ENCODE measurements at places on chromosomes 16 and 17.
A peak's percentile ranks its signal among the peaks of the same experiment; 100 is the strongest.

DNA sequence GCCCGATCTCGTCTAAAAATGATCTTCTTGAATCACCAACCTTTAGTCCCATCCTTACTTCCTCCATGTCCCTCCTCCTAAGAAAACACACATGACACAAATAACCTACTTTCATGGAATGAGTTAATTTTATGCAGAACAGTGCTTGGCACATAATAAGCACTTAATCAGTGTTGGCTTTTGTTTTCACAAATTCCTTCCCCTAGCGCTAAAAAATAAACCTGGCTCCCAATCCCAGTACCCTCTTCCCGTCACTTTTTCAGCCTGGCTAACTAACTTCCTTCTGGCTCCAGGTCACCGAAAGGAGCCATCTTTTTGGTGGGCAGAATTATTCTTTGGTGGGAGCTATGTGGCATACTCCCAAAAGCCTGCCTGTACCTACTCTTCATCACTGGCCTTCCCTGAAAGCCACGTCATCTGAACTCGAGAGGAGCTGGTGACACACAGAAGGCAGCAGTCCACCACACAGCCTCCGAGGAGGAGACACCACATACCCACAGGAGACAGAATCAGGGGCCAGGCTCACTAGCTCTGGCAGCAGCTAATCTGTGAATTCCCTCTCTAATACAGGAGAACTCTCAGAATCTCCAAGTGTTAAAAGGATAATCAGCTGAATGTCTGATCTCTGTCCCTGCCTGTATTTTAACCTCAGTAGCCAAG lies 114.5 kb downstream of the SMG6 start:
- no peak for DNase-seq

DNA sequence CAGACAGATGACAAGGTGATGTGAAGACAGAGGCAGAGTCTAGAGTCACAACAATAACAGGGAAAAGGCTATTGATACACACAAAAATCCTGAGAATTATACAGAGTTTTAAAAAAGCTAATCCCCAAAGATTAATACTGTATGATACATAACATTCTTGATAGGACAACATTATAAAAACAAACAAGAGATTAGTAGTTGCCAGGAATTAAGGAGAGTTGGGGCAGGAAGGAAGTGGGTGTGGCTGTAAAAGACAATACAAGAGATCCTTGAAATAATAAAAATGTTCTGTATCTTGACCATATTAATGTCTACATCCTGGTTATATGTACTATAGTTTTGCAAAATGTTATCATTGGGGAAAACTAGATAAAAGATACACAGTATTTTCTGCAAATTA lies 309.5 kb upstream of the PMFBP1 start:
- no peak for DNase-seq

GRCh38 chr17:72466199-72466598 lies 345.4 kb downstream of the SOX9 start:
- DNase-seq, result no peak

- no peak for DNase-seq
Observed at GRCh38 chr17:79242873-79243602, 168.4 kb downstream of the ENGASE start.

GRCh38 chr17:66980896-66981295 lies 16.4 kb downstream of the CACNG4 start:
- DNase-seq, result no peak

GRCh38 chr17:79251824-79252223 lies 177.2 kb downstream of the ENGASE start:
- no peak for DNase-seq

DNA sequence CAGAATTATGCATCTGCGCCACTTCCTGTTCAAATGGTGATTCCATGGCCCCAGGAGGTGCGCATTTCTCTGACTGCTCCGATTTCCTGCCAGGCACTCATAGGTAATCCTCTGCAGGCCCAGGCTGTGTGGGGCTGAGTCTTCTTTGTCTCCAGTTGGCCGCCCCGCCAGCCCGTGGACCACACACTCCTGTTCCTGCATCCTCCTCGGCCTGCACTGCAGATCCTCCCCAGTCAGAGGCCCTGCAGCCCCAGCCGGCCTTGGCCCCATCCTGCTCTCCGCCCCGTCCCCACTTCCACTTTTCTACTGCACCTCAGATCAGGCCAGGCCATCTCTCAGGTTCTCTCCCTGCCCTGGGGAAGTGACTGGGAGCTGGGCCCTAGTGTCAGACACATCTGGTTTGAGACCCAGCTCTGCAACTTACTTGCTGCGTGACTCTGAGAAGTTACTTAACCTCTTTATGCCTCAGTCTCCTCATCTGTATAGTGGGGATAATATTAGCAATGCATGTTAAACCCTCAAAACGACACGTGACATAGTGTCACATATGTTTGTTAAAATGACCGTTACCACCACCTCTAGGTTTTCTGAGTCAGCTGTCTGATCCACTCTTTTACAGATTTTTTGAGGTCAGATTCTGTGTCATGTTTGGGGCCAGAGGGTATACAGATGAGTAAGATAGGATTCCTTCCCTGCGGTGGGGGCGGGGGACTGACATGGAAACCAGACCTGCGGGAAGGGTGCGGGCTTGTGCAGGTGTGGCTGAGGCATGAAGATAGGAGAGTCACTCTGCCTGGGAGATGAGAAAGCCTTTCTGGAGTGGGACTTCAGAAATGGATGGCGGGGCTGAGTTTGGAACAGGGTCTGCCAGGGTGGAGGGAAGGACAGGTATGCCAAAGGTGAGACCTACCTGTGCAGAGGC lies 12.8 kb downstream of the RAB11FIP4 start:
- peak; percentile 45 for DNase-seq

DNA sequence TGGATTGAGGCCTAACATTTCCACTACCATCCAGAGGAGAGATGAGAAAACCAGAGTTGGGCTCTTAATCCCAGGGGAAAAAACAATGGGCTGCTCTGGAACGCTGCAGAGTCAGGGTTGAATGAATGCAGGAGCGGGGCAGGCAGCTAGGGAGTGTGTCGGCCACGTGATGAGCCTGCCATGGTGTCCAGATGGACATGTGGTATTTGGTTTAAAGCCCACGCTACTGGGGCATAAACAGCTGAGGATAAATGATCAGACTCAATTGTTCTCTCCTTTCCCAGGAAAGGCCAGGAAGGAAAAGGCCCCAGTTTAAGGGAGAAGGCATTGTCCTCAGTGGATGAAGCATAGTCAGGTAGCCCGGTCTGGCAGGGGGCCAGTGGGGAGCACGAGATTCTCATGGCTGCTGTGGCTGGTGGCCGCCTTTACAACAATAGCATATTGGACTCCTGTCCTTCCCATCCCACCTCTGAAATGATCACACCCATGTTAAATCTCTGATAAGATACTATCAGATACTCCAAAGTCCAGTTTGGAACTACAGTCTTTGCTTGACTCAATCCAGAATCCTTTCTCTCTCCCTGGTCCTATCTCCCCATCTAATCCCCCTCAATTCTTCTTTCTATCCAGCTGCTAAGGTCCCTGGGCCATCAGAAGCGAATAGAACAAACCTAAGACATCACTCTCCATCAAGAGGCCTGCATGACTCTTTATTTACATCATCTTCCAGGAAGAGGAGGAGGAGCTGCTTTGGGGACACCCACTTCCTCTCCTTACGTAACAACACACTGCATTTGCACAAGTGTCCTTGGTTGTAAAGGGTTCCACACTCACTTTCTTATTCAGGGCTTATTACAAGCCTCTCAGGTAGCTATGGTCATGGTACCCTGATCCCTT lies 20.4 kb downstream of the CA4 start:
- DNase-seq, result peak; percentile 28

DNA sequence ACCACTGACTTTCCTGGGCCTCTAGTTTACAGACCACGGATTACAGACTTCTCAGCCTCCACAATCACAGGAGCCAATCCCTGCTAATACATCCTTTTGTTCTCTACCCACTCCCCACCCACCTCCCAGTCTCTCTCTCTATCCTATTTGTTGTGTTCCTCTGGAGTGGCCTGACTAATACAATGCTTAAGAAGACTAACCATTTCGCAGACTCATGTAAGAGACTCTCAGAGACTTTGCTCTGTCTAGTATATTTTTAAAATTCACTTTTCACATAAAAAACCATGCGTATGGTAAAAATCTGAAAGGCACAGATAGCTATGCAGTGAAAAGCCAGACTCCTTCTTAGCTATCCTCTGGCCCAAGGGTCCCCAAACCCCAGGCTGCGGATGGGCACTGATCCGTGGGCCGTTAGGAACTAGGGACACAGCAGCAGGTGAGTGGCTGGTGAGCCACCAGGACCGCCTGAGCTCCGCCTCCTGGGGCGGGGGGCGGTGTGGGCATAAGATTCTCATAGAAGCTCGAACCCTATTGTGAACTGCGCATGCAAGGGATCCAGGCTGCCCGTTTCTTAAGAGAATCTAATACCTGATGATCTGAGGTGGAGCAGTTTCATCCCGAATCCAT lies 7.6 kb downstream of the PIK3R6 start:
- DNase-seq, result no peak

GRCh38 chr16:58264961-58265479 lies 29.8 kb downstream of the PRSS54 start:
- no peak for DNase-seq

GRCh38 chr16:12066823-12067222 lies 90.3 kb downstream of the SNX29 start:
- DNase-seq, result no peak
